Fibroblast of the conjunctiva (primary cell): ENCODE measurements at places on chromosomes 12 and 14.

- DNase-seq = no peak
Observed at GRCh38 chr12:67222302-67222701, 46.9 kb upstream of the CAND1 start.

- no peak for DNase-seq
Observed at GRCh38 chr14:53190938-53191337, 37.8 kb upstream of the DDHD1 start.

- DNase-seq = peak; percentile 65
Observed at GRCh38 chr12:57008178-57008577, 1.8 kb upstream of the ZBTB39 start.

DNA sequence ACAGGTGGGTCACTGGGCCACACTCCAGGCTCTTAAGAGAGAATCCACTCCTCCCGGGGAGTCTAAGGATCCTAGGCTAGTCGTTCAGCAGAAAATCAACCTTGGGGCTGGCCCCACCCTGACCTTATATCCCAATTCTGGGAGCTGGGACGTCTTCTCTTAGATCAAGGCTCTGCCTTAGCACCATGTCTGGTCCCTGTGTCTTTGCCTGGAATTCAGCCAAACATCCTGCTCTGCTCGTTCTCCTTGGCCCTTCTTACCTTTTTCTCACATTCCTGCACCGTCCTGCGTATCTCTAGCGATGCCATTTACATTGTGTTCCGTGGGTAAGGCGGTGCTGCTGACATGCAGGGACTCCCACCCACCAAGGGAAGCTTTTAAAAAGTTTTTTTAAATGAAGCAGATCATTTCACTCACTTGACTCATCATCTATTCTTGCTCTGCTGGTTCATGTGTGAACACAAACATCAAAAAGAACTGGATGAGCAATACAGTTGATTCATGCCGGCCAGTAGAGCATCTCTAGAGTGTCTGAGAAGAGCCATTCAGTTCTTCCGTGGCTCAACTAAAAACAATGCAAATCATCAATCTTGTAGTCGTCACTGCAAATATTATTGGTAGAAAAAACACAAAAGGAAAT, 50.2 kb downstream of the KCNK13 start:
- DNase-seq = no peak

DNA sequence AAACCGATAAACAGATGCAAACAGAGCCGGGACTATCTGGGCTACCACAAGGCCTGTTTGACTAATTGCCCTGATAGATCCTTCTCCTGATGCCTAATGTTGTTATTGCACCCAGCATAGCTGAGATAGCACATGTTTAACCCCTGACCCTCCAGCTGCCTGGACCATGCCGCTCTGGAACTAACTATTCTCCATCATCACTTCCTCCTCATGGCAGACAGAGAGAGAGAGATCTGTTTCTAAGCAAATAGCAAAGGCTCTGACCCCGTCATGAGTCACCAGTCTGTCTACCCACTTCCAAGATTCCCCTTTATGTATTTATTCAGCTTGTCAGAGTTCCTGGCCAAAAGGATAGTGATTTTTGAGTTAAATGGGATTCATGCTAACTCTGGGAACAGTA, 58.2 kb upstream of the FLRT2 start:
- DNase-seq = peak; percentile 69

DNA sequence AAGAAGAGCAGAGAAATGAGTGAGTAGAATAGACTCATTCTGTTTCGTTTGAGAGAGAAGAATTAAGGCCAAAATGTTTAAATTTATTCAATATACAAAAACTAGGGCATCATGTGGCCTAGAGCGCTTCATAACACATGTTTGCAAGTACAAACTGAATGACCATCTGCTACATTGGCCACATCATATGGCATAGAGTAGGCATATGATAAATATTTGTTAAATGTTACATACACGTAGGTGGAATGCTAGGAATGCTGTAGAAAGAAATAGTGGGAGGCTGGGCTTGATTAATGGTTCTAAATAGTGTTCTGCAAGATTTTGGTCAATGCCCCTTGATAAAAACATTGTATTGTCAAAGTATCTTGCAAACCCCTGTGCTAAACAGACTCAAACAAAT, 10.8 kb downstream of the MGP start:
- no peak for DNase-seq

- peak; percentile 60 for DNase-seq
Observed at GRCh38 chr14:74653386-74654138, 41.5 kb upstream of the LTBP2 start.

GRCh38 chr12:121918679-121919038, 267 bp downstream of the CFAP251 start:
- DNase-seq = no peak

DNA sequence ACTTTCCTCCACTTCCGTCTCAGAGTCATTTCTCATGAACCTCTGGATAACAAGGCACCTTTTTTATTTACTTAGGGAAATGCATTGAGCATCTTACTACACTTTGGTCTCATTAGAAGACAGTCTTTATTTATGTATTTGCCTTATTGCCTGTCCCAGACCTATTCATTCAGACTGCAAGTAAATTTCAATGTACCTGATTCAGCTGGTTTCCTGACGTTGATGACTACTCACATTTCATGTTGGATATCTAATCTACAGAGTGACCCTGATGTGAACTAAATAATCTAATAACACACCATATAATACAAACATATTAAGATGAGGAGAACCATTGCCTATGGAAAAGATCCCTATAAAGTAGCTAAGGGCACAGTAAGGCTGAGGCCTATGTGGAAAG, 267.7 kb downstream of the SLC6A15 start:
- no peak for DNase-seq

- DNase-seq = no peak
Observed at GRCh38 chr14:39946807-39947206, 514.6 kb upstream of the FBXO33 start.

DNA sequence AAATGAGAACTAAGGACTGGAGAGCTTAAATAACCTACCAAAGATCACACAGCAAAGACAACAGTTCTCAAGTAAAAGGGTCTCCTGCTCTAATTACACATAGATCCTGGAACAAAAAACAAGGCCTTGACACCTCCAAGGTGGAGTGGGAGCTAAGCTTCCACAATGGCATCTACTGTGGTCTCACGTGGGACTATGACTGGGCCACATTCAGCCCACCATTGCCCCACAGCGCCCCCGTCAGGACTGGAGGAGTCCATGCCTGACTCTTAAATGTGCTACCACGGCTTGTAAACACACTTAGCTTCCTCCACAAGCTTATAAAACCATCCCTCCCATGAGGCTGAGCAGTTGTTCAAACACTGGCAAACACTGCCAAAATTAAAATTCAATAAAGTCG, 88.5 kb downstream of the GCH1 start:
- DNase-seq = no peak

DNA sequence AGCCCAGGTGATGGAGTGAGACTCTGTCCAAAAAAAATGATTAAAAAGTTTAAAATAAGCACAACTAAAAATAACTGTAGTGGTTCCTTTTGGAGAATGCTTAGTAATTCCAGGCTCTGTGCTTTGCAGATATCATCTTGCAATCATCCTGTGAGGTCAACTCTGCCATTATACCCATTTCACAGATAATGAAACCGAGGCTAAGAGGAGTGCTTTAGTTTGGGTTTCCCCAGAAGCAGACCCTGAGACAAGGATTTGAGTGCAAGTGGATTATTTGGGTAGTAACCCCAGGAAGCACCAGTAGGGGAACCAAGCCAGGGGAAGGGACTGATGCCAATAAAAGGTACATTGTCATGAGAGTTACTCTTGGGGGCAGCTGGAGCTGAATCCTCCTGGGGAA, 44.7 kb downstream of the RIN3 start:
- no peak for DNase-seq

- DNase-seq = no peak
Observed at GRCh38 chr14:75542588-75543091, 20.4 kb downstream of the BATF start.

DNA sequence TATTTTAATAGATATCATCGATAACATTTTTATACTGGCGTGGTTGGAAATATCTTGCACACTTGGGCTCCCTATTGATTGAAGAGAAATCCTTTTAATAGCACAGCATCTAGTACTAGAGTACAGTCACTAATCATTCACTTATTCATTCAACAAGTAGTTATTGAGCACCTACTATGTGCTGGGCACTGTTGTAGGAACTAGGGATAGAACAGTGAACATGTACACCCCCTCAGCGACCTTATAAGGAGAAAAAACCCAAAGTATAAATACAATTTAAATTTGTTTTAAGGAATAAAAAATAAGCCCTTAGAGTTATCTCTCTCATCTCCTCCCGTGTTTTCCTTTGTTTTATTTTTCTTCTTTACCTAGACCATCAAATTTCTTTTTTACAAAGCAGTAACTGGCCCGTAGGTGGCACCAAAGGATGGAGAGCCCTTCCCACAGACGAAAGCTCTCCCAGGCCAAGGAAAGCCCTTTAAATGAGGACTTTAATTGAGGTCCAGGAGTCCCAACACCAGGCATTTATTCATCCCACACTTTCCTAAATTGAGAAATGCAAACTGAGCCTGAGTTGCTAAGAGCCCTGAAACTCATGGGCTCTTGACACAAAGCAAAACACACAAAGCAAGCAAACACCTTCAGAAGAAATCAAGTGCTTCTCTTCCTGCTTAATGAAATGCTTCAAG, 29.0 kb downstream of the PEBP1 start:
- no peak for DNase-seq

DNA sequence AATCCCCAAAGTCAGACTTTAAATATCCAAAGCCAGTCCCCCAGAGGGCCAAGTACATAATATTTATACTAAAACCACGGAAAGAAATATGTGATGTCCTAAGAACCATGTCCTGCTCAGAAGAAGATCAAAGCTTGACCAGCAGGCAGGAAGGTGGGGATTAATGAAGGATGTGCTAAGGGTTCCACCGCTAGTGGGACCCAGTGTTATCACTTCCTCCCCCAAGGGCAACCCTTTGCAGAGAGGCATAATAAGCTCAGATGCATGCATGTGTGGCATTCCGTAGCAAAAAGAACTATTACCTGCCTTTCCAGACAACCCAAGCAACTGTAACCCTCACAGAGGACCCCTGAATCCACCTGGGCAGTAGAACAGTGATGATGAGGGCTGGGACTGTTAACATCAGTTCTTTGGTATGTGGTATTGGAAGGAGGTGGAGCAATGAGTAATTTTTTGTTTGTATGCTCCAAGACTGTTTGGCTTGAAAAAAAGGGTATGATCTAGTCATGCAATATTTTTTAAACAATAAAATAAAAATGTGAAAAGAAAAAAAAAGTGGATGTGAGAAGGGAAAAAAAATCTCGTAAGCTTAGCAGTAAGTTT, 71.7 kb upstream of the ETV6 start:
- DNase-seq = no peak

DNA sequence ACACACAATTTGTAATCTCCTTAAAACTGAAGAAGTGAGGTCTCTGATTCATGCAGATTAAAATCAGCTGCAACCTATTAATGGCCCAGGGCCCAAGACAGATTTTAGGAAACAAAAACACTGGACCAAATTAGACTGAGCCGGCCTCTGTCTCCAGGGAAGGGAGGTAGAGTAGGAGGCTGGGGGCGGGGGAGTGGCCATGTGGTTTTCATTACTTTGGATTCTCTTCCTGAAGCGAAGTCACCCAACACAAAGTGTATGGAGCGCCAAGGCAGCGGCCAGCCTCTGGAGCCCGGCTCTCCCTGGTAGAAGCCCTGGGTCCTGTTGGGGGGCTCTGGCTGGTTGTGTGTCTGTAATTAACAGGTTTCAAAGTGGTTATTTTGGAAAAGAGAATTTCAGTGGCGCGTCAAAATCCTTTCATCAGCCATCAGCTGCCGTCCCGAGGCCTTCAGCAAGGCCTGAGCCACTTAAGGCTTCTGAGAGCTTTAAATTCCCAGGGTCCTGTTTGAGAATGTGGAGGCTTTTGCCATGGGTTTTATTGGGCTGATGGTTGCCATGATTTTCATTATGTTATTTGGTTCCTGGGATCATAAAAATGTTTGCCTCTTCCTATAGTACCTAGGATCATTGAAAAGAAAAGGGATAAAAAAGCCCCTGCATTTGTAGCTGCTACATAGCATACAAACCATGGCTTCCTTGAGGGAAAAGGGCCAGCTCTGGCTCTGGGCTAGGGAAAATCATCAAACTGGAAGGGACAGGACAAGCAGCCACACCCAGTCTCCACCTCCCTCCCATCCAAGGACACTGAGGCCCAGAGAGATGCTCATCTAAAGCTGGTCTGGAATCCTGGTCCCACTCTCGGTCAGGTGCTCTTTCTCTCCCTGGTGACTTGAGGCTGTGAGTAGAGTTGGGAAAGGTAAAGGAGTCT, 282.4 kb downstream of the ZFP36L1 start:
- peak; percentile 89 for DNase-seq

DNA sequence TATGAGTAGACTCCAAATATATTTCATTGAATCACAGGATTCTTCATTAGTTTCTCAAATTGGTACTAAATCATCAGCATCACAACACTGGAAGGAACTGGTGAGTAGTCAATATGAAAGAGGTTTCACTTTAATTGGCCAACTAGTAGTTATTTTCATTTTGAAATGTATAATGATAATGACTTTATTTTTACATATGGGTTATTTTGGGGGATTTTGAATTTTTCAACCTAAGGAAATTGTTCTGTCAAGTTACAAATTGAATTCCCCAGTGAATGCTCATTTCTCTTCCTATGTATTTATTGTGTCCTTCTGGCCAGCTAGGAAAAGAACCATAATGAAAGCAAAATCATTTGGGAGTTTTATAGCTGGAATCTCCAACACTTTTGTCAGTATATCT, 174.2 kb upstream of the ATP2B1 start:
- no peak for DNase-seq

- no peak for DNase-seq
Observed at GRCh38 chr12:106010741-106011140, 128.0 kb downstream of the NUAK1 start.

- DNase-seq = peak; percentile 86
Observed at GRCh38 chr14:89137526-89138163, 279.4 kb downstream of the FOXN3 start.

- DNase-seq = no peak
Observed at GRCh38 chr14:89041257-89041582, 216.8 kb downstream of the TTC8 start.

GRCh38 chr12:51262758-51263177, 7.4 kb downstream of the SMAGP start:
- DNase-seq = peak; percentile 21

DNA sequence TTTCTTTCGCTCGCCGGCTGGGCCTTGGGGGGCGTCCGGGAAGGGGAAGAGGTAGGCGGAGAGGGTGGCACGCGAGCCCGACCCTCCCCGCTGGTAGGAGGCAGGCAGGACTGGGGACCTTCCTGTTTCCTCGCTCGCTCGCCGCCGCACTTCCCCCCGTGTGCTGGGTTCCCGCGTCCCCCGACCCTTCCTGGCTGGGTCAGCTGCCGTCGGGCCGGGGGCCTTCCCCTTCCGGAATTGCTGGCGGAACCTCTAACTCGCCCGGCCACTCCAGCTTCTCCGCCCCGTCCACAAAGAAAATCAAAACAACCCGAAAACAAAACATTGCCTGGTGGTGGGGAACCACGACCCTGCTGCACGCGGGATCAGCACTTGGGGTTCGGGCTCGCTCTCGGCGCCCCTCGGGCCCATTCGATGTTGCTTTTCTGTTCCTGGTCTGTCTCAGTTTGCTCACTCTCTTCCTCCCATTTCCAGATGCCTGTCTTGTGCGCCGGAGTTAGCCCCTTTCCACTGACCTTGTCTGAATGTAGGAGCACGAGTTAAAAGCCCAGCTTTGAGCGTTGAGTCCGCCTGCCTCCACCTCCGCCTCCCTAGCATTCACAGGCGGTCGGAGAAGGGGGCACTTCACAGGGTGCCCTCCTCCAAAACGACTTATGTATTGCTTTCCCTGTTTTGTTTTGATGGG, 581 bp downstream of the PAPOLA start:
- DNase-seq = peak; percentile 3

GRCh38 chr14:56579345-56580220, at the start of gene TMEM260:
TMEM260 (plus strand) TSS chr14:56579798; CDS start chr14:56579915, 117 bp downstream.
- DNase-seq = peak; percentile 72

- DNase-seq = no peak
Observed at GRCh38 chr14:82345184-82345583, 811.5 kb upstream of the SEL1L start.
